T-helper 17 cell (primary cell): ENCODE measurements at places on chromosomes 3 and 15. TPM values are rescaled to one million over a fixed set of nuclear protein-coding genes. Genes with fewer than 3 reads are reported as not detected.

GRCh38 chr3:58288011-58288728, 17.9 kb upstream of the RPP14 start:
- no peak for DNase-seq

- no peak for DNase-seq
Observed at GRCh38 chr15:81097890-81098280, 36.2 kb upstream of the CFAP161 start.

DNA sequence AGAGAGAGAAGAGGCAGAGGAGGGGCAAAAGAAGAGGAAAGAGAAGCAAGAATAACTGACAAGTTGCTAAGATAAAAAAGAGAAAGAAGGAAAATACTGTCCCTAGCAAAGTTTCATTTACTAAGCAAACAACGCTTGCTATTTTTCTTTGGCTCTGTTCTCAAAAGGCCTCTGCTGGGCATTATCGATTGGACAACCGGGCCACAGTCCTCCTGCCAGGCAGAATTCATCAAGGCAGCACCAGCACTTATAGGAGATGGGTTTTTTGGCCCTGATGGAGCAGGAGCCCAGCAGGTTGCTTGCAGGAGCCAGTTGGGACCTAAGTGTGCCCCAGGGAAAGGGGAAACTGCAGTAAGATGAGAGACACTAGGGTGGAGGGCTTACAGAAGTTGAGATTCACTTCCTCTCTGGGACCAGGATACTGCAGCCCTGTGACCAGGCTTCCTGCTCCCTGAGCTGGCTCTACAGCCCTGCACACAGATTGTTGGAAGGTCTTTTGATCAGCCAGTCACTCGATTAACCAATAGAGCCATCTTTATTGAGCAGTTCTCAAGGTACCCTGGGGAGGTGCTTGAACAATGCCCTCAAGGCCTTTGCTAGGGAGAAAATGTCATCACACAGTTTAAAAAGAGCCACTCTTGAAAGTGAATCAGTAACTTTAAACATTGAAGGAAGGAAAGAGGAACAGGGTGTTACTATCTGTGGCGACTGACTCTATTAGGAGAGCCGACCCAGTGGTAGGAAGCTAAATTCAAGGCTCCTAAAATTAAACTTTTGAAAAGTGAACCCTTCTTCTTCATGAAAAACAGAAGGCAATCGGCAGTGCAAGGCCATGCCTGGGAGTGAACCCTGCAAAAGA, 28.8 kb upstream of the GLCE start:
- DNase-seq: no peak

DNA sequence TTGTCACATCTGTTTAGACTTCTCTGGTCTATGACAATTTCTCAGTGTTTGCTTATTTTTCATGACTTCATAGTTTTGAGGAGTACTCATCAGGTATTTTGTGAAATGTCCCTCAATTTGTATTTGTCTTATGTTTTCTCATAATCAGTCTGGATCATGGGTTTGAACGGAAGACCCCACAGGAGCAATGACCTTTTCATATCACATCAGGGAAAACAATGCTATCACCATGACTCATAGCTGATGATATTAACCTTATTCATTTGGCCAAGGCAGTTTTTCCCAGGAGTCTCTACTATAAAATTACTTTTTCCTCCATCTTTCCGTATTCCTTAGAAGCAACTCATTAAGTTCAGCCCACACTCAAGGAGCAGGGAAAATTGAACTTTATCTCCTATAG, 32.7 kb downstream of the AADACL2 start:
- no peak for DNase-seq

The GRM2 gene
- 2.9 TPM for total RNA-seq

The ALDH1A2 gene
- 0.47 TPM for total RNA-seq

The SPINT1 gene
- 2.5 TPM for total RNA-seq

The C3orf33 gene
- 2.4 TPM for total RNA-seq

The KCNMB2 gene
- total RNA-seq: not detected
